ENCODE measurements at places on chromosomes 5 and 9.

DNA sequence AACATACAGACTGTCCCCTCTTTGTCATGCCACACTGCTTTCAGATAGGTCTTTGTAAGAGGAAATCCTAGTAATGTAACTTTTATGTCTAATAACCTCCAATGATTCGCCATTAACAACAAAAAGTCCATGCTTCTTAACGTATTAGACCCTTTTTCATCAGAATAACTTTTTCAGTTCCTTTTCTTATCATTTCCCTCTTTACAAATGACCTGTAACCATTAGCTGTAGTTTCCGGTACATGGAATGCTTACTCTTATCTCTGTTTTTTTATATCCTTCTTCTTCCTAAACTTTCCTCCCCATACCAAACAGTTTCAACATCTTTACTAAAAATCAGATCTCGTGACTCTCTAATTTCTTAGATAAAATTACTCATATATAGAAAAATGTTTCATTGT lies 268.9 kb upstream of the TYRP1 start:
- DNase-seq, result no peak

GRCh38 chr9:97990259-97990658 lies 7.1 kb downstream of the ANP32B start:
- DNase-seq, result no peak

DNA sequence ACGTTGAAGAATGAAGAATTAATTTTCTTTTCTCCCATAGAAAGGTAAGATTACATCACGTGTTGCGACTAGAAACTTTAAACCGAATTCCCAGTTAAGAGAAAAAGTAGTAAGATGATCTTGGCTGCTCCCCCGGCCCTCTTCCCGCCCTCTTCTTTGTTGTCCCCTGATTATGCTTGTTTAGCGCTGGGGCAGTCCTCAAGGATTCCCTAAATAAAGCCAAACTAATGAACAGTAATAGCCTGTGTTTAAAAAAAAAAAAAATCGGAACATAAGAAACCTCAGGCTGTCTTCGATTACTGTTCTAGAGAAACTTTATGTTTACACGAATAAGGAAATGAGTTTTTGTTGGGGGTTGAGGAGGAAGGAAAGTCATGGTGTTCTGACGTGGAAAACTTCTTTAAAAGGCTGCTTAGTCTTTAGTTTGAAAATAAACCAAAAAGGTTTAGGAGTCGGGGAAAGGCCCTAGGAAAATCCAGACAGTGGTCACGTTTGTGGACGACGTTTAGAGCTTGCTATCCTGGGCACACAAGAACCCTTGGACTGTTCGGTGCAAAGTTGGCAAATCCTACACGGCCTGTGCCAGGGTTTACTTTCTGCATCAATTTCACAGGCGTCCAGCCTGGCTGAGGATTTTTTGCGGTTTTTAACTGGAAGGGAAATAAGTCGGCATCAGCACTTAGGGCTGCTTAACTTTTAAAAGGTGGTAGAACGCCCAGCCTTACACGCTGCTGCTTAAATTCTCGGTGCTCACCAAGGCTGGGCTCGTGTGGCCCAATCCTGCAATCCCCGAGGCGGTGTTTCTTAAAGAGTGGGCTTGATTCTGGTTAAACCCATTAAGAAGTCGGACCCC lies 1.1 kb upstream of the MAT2B start:
- peak; percentile 83 for DNase-seq

GRCh38 chr9:94623253-94623652 lies 16.1 kb downstream of the FBP1 start:
- no peak for DNase-seq

- no peak for DNase-seq
Measured at GRCh38 chr9:35495984-35496383, 6.1 kb downstream of the RUSC2 start.

DNA sequence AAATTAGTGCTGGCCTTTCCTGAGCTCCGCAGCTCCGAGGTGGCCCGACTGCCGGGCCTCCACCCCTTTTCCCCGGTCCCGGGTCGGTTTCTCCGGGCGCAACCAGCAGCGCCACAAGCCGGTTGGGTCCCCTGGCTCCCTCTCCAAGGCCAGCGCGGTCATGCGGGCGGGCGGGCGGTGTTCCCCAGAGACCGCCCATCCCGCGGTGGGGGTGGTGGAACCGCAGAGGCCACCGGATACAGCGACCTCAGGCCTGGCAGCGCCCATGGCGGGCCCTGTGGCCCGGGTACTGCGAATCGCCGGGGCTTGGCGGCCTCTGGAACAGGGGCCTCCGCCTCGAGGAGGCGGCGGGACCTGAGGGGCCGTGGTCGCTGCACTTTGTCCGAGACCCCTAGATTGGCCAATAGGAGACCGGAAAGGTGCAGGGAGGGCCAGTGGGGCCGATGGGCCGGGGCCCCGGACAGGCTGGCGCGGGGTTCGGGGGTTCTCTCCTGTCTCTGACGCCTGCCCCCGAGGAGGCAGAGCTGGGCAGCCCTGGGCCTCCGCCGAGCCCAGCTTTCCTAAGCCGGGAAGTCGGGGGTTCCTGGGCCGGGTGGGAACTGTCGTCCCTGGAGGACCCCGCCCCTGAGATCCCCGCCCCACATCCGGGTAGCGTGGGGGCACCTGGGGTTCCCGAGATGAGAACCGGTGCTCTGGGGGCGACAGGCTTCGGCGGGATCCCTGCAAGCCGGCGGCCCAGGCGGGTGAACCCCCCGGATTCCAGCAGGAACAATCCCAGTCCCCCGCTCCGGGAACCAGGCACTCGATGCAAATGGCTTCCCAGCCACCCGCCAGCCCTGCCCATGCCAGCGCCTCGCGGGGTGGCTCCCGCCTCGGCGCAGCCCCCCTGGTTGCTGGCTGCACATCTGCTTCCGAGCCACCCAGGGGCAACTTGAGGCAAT lies 293.9 kb downstream of the ZSWIM6 start:
- peak; percentile 94 for DNase-seq

- DNase-seq, result no peak
Measured at GRCh38 chr5:1654786-1655495, 131.2 kb upstream of the LPCAT1 start.

DNA sequence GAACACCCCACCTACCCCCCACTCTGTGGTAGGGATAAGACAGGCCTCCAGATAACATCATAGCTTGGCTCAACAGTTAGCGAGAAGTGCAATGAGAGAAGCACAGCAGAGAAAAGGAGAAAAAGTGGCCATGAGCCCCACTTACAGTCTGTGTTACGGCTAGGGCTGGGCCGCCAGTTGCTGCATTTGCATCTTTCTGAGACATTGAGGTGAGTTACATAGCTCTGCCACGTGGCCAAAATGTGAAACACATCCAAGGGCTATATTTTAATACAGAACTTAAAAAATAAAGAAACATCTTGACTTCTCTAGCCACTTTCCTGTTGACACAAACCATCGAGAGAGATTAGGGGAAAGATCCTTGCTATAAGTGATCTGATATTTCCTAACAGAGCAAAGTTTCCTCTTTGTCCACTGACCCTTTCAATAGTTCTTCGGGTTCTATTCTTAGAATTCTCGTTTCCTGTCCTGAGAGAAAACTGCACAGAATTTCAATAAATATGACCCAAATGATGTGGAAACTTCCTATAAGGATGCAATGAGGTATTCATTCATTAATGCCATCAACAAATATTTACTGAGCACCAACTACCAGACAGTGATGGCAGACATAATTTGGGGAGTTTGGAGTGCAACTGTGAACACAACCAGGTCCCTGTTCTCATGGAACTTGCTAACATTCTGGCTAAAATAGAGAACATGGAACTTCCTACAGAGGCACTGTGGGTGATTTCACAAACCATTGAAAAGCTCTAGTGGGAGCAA lies 3.2 kb upstream of the TLE4 start:
- DNase-seq, result peak; percentile 32

DNA sequence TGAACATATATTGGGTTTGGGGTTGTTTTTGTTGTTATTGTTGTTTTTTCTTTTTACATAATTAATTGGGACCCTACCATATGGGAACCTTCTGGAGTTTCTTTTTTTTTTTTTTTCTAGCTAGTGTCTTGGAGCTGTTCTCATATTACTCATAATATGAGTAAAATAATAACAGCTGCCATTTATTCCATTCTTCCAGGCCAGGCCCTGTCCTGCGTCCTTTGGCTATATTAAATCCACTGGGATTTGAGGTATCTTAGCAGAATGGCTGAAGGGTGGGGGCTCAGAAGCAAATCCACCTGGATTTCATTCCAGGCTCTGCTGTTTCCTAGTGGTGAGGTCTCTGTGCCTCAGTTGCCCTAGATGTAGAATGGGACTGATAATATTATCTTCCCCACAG lies 47.2 kb upstream of the RPL26L1 start:
- no peak for DNase-seq

GRCh38 chr5:162068412-162068811 lies 839 bp downstream of the GABRG2 start:
- DNase-seq, result peak; percentile 32
